ENCODE measurements at places on chromosomes 1 and 21.
A peak's percentile ranks its signal among the peaks of the same experiment; 100 is the strongest.

DNA sequence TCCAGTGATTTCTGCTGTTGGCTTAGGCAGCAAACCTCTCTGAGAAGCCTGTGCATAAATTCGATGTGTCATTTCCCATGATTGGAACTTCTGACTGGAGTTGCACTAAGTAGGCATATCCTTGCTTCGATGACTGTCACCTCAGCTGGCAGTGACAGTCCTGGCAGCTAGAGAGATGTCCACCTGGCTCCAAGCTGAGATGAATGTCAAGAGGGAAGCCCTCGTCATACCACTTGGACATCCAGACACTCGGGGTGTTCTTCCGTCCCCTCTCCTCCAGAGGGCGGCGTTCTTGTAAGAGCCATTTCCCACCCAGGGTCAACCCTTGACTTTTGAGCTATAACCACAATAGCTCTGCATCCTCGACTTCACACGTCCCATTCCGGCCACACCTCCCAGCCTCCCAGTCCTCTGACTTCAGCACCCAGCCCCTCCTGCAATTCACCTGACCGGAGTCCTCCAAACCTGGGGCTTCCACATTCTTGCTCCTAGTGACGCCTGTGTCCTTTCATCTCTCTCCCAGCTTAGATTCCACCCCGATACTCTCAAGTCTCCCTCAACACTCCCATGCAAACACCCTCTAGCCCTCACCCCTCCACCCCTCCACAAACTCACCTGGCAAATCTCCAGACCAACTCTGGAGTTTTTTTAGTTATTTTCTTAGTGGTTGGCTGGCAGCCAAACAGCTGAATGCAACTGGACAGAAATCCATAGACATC is 17.3 kb downstream of the CA6 start:
- DNase-seq: peak; percentile 23

DNA sequence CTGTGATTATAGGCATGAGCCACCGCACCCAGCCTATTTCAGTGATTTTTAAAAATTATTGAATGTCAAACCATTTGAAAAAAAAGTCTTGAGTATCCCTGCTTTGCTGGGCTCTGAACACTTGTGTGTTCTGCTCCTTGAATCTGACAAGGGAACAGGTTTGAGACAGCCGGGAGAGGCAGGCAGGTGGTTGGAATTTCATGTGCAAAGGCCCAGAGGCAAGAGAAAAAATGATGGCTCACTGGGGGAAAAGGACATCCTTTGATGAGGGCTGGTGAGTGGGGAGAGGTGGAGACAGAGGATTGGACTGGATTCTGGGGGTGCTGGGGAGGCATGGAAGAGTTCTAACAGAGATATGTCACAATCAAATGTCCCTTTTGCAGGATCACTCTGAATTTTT is 13.1 kb upstream of the WASF2 start:
- DNase-seq: no peak

DNA sequence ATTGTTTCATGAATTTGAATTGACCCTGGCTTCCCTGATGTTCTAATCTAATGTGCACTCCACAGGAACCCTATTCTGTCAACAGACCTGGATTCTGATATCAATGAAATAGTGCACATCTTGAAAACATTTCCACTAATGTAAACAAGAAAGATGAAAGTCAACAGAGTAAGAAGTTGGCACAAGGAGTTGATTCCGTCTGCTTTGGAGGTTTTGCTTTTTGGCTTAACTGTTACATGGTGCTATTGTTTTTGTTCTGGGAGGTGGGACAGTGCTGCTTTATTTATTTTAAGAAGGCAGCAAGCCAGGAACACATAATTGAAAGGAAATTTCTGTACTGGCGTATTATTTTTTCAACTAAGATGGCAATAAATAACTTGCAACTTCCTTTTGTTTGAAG is 73.3 kb downstream of the LEPR start:
- no peak for DNase-seq

- DNase-seq: no peak
Measured at GRCh38 chr1:20165522-20165951, 20.4 kb upstream of the UBXN10 start.

GRCh38 chr1:24437631-24438396 is 22.2 kb downstream of the NIPAL3 start:
- DNase-seq: no peak

DNA sequence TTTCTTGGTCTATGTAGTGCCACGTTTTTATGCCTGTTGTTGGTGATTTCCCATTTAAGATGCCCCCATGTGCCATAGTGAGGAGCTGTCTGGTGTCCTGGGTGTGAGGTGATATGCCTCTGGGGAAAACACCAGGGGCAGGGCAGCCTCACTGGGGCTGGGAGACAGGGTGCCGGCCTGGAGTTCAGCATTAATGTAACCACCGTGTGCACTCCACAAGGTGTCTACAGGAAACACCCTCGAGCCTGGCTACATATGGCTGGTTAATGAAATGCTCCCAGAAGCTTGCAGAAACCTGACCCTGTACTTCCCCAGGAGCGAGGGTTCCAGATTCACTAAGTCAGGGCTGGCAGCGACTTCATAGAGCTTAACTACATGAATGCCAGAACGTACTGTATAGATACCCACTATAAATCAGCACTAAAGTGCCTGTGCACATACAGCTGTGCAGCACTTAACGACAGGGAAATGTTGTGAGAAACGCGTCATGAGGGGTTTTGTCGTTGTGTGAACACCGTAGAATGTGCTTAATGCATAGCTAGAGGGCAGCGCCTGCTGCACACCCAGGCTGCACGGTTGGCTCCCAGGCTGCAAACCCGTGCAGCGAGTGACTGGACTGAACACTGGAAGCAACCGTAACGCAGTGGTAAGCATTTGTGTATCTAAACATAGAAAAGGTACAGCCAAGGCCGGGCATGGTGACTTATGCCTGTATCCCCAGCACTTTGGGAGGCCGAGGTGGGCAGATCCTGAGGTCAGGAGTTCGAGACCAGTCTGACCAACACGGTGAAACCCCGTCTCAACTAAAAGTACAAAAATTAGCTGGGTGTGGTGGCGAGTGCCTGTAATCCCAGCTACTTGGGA is 10.4 kb downstream of the TFF2 start:
- no peak for DNase-seq

- no peak for DNase-seq
Measured at GRCh38 chr1:226629210-226629895, 80.8 kb downstream of the STUM start.

DNA sequence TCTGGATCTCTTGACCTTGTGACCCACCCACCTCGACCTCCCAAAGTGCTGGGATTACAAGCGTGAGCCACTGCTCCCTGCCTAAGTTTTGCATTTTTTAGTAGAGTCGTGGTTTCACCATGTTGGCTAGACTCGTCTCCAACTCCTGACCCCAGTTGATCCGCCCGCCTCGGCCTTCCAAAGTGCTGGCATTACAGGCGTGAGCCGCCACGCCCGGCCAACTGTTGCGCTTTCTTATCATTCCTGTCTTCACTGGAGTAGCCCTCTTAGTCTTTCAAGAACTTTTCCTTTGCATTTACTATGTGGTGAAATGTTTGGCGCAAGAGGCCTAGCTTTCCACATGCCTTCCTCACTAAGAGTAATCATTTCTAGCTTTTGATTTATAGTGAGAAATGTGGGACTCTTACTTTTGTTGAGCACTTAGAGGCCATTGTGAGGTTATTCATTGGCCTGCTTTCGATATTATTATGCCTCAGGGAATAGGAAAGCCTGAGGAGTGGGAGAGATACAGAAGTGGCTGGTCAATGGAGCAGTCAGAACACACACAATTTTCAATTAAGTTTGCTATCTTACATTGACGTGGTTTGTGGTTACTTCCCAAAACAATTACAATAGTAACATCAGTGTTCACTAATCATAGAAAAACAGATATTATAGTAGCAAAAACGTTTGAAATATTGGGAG is 111.0 kb downstream of the ZMYM4 start:
- DNase-seq: no peak

- DNase-seq: no peak
Measured at GRCh38 chr1:90135286-90135685, 140.4 kb downstream of the ZNF326 start.

DNA sequence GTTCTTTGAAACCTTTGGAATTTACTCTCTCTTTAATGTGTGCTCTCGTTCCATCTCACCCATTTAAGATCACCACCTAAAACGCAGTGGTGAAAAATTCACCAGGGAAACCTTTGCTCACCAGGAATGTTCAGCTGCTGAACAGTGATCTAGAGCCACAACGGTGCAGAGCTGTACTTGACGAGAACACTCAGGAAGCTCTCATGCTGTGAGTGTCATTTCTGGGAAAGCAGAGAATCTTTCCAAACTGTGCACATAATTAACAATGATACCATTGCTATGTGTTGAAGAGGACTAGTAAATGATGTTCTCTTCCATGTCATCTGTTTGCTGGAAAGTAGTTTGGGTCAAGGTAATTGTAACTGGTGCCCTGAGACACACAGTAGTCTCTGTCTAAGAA is 117.1 kb downstream of the ZZZ3 start:
- DNase-seq: no peak

DNA sequence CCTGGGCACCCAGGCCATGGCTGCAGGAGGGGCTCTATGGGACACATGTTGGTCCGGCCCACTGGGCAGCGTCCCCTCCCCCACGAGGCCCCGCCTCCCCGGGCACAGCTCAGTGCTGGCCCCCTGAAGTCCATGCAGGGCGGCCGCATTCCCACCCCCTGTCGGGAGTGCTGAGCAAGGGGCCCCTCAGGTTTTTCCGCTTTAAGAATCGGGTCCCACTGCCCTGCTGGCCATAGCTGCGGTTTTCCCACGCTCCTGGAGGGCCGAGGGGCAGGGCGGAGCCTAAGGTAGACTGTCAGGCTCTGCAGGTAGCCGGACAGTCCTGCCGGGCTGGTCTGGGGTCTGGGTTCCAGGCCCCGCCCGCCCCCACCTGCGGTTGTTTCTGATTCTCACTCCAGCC is 43.5 kb upstream of the CCDC27 start:
- DNase-seq: no peak

DNA sequence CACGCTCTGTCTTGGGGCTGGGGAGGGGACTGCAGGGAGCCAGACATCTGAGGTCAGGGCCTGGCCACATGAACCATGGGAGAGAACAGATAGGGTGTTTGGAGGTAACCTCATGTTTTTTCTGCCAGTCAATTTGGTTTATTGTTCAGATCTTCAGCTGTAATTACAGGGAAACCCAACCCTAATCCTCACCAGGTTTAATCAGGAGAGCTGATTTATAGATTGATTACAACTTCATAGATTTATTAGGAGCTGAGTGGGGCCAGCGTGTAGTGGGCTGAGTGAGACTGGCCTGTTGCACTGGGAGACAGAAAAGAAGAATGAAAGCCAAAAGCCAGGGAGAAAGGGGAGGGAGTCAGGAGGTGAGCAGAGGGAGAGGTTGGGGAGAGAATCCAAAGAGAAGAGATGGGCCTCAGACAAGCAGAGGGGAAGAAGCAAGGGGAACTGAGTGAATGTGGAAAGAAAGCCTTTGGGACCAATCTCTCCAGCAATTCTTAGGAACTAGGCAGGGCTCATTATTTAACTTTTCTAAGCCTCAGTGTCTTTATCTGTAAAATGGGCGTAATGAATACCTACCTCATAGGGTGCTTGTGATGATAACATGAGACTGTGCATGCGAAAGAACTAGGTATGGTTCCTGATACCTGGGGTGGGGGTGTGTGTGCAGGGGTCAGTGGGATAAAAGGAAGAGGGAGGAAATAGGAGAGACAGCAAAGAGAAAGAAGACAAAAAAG is 17.0 kb upstream of the STUM start:
- no peak for DNase-seq

GRCh38 chr1:10252508-10252907 is 42.1 kb downstream of the KIF1B start:
- DNase-seq: no peak

- no peak for DNase-seq
Measured at GRCh38 chr1:226945106-226945857, 5.2 kb downstream of the COQ8A start.

- peak; percentile 28 for DNase-seq
Measured at GRCh38 chr1:25037174-25038074, 107.3 kb upstream of the RUNX3 start.

- no peak for DNase-seq
Measured at GRCh38 chr1:241485145-241485544, 34.4 kb downstream of the FH start.

GRCh38 chr1:23594927-23595353 is 35.6 kb upstream of the ID3 start:
- no peak for DNase-seq

- no peak for DNase-seq
Measured at GRCh38 chr1:162997499-162998285, 71.5 kb upstream of the RGS4 start.

GRCh38 chr1:205961991-205962820 is 18.9 kb upstream of the SLC26A9 start:
- no peak for DNase-seq

- DNase-seq: no peak
Measured at GRCh38 chr21:46064870-46065214, 33.1 kb upstream of the COL6A2 start.

GRCh38 chr1:247452447-247453039 is 5.4 kb downstream of the OR2B11 start:
- DNase-seq: no peak

GRCh38 chr1:201800246-201800645 is 28.7 kb upstream of the IPO9 start:
- DNase-seq: no peak
